Stimulated activated CD8-positive, alpha-beta memory T cell treated with anti-CD3 and anti-CD28 coated beads, Interleukin-7, amount 100 ng/mL, for 4 hours (primary cell): ENCODE measurements at places on chromosomes 1 and 21.

GRCh38 chr1:11147197-11147770 is 41.9 kb upstream of the ANGPTL7 start:
- no peak for DNase-seq

DNA sequence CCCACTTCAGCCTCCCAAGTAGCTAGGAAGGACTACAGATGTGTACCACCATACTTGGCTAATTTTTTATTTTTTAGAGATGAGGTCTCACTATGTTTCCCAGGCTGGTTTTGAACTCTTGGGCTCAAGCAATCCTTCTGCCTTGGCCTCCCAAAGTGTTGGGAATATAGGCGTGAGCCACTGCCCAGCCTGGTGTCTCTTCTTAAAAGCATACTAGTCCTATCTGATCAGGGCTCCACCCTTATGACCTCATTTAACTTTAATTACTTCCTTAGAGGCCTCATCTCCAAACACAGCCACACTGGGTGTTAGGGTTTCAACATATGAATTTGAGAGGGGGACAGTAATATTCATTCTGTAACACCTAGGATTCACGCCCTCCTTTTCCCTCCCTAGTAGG is 130.9 kb downstream of the GLIS1 start:
- DNase-seq, result no peak

- no peak for DNase-seq
Observed at GRCh38 chr1:56638248-56638647, 6.9 kb upstream of the PRKAA2 start.

- no peak for DNase-seq
Observed at GRCh38 chr1:247417831-247418230, 1.9 kb downstream of the NLRP3 start.

DNA sequence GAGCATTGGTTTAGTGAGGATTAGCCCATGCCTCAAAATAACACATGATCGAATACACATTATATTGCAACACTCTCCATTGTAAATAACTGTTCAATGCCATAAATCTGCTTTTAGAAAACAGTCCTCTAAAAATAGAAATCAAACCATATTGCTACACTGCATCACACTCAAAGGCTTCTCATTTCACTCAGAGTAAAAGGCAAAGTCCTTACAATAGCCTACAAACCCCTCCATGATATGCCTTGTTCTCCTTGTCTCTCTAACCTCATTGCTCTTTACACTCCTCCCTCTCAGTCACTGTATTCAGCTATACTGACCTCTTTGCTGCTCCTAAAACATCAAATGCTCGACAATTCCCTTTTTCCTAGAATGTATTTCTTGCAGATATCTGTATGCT is 64.2 kb downstream of the CYYR1 start:
- DNase-seq, result no peak

DNA sequence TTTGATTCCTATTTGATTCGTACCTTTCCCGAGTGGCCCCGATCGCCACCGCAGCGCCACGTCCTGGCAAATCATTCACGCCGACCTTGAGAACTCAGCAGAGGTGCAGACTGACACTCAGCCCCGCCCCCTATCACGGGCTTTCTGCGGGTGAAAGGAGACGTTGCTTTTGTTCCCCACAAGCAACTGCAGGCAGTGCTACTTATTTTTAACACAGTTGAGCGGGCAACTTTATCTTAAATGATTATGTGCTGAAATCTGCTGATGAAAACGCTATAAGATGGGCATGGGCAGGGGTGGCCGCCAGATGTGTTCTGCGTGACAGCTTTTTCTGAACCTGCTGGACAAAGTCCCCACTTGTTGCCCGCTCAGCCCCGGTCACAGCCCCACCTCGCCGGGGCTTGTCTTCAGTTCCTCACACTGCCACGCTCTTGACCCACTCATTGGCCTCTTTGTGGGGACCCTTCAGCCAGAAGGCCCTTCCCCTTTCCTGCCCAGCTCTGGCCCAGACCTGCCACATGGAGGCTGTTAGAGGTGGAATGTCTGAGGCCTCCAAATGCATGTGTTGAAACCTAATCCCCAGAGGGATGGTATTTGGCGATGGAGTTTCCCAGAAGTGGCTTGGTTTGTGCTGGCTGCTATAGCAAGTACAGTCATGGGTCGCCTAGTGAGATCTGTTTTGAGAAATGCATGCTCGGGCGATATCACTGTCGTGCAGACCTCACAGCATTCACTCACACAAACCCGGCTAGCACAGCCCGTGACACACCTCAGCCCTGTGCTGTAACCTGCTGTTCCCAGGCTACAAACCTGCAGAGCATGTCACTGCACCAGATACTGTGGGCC is 15.7 kb upstream of the PDXK start:
- no peak for DNase-seq
